ENCODE measurements at places on chromosomes 7 and 10. TPM values are rescaled to one million over a fixed set of nuclear protein-coding genes. Genes with fewer than 3 reads are reported as not detected.

- DNase-seq, result peak; percentile 89
These were observed at the start of gene MGMT for GRCh38 chr10:129466703-129467358. Gene MGMT, plus strand, starts transcription at chr10:129467241.

GRCh38 chr7:129209067-129209926, 15.5 kb upstream of the AHCYL2 start:
- DNase-seq, result no peak

GRCh38 chr7:145884716-145885514, 231.7 kb upstream of the CNTNAP2 start:
- no peak for DNase-seq

GRCh38 chr7:150311711-150312110, 11.4 kb upstream of the LRRC61 start:
- DNase-seq, result no peak

SFMBT2 gene
- total RNA-seq, result 11.6 TPM

PNLIPRP1 gene
- 2.9 TPM for total RNA-seq

All from umbilical cord (tissue), 2 donors.